ENCODE measurements at places on chromosomes 2 and 18.
A peak's percentile ranks its signal among the peaks of the same experiment; 100 is the strongest.

DNA sequence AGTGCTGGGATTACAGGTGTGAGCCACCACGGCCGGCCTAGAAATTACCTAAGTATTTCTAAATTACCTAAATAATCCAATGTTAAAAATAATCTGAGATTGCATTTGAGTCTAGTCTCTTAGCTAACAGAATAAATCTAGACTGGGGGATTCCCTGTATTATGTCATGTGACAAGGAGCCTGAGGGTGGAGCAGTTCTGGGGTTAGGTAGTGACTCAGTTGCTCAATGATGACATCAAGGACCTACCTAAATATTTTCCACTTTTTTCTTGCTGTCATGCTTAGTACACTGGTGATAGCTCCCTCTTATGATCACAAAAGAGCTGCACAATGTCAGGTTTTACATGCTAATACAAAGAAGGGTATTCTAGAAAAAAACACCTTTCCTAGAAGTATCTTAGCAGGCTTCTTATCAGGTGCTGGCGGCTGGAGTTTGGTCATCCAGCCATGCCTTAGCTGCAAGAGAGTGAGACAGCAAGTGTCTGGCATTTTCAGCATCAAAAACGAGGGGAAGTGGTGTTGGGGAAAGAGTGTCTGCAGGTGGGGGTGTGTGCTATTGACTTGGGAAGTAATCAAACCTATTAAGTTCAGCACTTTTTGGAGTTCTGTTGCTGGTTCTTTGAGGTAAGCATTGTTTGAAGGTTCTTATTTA is 17.5 kb upstream of the CEP192 start:
- DNase-seq: no peak

GRCh38 chr2:88090446-88091283 is 23.0 kb downstream of the SMYD1 start:
- DNase-seq: no peak

GRCh38 chr2:44181648-44182047 is 13.0 kb downstream of the PPM1B start:
- DNase-seq: no peak

DNA sequence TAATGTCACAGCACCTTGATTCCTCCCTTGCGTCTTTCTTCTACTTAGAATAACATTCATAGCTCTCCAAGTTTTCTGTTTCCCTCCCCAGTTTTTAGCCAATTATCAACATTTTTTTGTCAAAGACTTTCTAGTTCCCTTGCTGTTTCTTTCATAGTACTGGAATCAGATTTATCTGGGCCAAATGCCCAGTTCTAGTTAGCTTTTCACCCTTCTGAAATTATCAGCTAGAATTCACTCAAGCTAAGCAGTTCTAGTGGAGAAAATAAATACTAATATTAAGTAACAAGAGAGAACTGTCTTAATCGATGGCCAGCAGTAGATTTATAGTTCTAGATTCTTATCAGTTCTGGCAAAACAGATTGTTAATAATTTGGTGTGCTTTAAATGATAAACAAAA is 36.2 kb downstream of the EFEMP1 start:
- peak; percentile 52 for DNase-seq

- DNase-seq: no peak
These were observed 176.3 kb upstream of the GLI2 start for GRCh38 chr2:120559401-120559800.

- no peak for DNase-seq
These were observed 265.4 kb downstream of the STK39 start for GRCh38 chr2:167981945-167982344.

- DNase-seq: no peak
These were observed 47.5 kb downstream of the NBEAL1 start for GRCh38 chr2:203062126-203062525.

DNA sequence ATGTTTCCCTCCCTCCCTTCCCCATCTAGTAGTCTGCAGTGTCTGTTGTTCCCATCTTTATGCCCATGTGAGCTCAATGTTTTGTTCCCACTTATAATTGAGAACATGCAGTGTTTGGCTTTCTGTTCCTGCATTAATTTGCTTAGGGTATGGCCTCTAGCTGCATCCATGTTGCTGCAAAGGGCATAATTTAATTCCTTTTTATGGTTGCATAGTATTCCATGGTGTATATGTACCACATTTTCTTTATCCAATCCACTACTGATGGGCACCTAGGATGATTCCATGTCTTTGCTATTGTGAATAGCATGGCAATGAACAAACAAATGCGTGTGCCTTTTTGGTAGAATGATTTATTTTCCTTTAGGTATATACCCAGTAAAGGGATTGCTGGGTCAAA is 60.6 kb upstream of the CYP26B1 start:
- no peak for DNase-seq

GRCh38 chr2:95552911-95553310 is 38.9 kb upstream of the TRIM43 start:
- DNase-seq: no peak

DNA sequence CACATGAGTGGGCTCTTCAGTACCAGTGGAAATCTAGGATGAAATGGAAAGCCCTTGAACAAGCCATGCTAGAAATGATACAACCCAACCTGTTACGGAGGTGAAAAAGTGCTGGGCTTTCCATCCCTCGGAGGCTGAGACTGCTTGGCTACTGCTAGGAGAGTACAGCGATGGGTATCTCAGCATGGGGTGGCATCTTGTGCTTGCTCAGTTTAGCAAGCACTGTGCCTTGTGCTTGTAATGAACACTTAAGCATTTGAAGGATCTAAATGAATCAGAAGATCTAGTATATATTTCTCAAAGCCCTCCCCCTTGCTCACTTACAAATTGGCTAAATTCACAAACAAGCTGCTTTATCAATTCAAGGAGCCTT is 44.3 kb upstream of the EHBP1 start:
- no peak for DNase-seq

DNA sequence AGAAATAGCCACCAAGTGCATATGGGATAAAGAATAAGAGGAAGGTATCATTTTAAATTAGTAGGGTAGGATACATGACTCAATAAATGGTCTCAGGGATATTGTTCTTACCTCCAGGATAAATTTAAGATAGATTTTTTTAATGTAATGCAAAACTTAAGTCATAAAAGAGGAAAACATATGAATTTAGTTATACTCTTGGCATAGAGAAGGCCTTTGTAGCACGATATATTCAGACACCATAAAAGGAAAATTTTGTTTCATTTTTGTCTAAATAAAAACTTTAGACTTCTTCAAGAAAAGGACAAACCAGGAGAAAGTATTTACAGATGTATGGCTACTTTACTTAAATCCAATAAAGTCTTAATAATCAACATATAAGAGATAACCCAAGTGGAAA is 78.5 kb upstream of the CAB39 start:
- no peak for DNase-seq

GRCh38 chr2:82226441-82226840 is 1921.9 kb upstream of the LRRTM1 start:
- no peak for DNase-seq

- no peak for DNase-seq
These were observed 75.3 kb downstream of the LRRFIP1 start for GRCh38 chr2:237702441-237703391.

DNA sequence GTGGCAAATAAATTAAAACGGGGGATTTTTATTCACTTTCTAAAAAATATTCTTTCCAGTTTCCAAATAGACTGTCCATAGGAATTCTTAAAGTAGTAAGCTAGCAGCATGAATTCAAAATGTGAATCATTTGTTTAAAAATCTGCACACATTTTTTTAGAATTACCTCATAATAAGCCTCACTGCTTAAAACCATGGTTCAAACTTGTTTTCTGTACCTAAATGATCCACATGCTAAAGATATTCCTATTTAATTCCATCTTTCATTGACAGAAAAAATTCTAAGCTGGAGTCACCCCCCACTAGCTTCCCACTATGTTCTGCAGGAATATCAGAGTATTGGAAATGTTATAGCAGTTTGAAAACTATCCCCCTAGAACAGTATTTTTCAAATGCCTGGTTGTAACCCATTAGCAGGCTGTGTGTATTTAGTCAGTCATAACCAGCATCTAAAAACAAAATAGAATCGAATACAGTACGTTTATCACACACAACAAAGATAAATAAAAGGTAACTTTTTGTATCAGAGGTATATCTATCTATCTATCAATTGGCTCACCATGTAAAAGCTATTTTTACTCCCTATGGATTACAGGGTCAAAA is 11.2 kb upstream of the IKZF2 start:
- DNase-seq: no peak

GRCh38 chr2:64318476-64318748 is 135.6 kb upstream of the LGALSL start:
- DNase-seq: no peak

DNA sequence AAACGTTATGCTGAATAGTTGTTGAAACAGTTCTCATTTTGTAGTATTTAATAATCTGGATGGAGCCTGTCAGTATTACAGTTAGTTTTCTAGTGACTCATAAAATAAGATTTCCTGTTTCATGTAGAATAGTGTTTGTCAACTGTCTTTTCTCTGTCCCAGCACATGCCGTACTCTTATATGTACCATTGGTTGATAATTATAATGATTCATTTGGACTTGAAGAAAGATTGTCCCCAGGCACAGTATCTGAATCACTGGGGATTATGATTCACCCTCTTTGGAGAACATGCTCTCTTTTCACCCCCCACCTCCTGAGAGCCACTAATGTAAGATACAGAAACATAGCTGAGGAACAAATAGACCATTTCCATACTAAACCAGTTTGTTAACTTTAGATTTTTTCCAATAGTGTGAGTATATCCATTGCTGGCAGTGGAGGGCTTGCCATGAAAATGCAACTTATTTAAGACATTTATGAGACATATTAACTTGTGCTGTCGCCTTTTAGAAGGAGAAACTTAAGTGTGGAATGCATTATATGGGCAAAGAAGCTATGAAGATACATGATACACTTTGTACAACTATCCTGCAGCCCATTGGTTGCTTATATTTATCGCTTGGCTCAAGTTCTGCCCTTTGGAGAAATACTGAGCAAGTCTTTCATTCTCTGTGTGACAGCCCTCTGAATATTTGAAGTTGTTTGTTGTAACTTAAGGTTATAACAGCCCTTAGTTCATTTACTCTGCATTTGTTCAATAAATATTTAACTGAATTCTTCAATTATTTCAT is 12.4 kb downstream of the COPS8 start:
- DNase-seq: no peak

GRCh38 chr2:51624995-51625394 is 593.1 kb upstream of the NRXN1 start:
- no peak for DNase-seq

DNA sequence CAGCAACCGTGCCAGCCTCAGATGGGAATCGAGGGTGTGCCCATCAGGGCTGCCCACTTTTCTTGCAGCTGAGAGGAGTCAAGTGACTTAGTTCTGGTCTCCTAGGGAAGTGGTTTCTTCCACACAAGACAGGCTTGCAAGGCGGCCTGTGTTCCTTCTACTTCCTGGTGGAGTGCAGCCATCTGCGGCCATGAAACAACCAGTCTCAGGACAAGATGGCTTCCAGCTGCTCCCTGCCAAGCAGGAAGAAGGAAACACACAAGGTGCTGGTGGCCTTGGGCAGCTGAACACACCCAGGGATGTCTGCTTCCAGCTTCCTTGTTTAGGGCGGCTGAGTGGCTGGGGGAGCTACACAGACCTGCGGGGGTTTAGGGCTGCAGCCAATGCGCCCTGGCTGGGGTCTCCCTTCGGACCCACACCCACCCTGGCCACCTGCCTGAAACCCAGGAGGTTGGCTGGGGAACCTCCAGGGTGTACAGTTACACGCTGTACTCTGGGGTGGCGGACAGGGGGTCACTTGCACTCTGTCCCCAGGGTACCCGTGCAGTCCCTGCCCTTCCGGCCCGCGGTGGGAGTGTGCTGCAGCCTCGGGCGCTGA is 34.7 kb downstream of the PTPN18 start:
- DNase-seq: no peak

DNA sequence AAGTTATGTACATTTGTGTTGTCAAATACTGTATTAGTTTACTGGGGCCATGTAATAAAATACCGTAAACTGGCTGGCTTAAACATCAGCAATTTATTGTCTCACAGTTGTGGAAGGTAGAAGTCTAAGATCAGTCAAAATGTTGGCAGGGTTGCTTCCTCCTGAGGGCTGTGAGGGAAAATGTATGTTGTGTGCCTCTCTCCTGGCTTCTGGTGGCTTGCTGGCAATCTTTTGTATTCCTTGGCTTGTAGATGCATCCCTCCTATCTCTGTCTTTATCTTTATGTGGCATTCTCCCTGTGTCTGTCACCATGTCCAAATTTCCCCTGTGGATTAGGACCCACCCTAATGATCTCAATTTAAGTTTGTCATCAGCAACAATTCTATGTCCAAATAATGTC is 37.0 kb upstream of the SLC30A6 start:
- no peak for DNase-seq

DNA sequence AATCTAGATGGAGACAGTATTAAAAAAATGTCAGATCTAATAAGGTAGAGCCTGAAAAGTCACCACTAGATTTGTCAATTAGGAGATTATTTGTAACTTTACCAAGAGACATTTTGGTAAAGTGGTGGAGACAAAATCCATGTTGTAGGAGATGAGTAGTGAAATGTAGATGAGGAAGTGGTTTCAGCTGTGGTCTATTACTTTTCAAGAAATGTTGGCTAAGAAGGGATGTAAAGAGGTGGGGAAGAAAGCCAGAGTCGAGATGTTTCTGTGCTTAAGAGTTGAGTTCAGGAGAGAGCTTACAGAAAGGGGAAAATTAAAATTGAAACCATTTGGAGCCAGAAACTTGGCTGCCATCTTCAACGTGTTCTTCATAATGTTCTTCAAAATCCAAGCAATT is 22.2 kb downstream of the ACVR2A start:
- DNase-seq: no peak

Measured in right lung (tissue), 10 donors.